ENCODE measurements at places on chromosomes 4 and X.

DNA sequence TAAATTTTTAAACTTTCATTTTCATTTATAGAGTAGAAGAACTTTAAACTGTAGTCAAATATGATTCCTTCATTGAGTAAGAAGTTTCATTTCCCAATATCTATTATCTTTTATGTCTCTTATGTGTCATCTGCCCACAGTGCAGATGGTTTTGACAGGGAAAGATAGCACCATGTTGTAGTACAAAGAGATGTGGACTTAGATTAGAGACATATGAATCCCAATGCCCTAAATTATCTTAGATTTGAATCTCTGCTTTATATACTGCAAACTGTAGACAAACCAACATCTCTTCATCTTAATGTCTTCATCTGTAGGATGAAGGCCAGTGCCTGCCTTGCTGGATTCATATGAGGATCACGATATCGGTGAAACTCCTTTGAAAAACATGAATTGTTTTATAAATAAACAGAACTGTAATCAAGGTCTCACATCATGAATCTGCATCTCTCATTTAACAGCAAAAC lies 217.5 kb downstream of the BANK1 start:
- peak; percentile 56 for DNase-seq

GRCh38 chrX:71067089-71067488 lies 1.0 kb downstream of the SNX12 start:
- DNase-seq = no peak

- no peak for DNase-seq
Measured at GRCh38 chr4:99821918-99822503, 5.4 kb downstream of the DAPP1 start.

DNA sequence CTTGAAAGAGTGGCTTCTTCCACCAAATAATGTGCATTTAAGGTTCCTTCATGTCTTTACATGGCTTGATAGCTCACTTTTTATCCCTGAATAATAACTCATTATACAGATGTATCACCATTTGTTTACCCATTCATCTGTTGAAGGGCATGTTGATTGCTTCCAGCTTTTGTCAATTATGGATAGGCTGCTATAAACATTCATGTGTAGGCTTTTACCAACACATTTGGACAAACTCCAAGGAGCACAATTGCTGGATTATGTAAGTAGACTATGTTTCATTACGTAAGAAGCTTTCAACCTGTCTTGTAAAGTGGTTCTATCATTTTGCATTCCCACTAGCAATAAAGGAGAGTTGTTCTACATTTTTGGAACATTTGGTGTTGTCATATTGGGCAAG lies 2637.0 kb downstream of the PCDH7 start:
- no peak for DNase-seq

DNA sequence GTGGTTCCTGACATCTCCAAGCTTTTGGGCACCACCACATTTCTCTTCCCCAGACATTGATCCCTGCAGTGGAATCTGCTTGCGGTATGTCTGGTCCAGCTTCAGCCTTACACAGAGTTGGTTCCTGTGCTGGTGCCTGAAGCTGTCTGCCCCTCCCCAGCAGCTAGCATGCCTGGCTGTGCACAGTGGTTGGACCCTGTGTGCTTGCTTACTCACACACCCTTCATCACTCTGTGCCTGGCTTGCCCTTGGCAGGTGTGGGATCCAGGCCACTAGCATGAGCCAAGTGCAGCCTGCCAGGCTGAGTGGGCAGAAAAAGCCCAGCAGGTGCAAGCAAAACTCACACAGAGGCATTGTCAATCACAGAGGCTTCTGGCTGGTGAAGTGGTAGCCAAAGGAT lies 473.8 kb downstream of the ACTRT1 start:
- no peak for DNase-seq

DNA sequence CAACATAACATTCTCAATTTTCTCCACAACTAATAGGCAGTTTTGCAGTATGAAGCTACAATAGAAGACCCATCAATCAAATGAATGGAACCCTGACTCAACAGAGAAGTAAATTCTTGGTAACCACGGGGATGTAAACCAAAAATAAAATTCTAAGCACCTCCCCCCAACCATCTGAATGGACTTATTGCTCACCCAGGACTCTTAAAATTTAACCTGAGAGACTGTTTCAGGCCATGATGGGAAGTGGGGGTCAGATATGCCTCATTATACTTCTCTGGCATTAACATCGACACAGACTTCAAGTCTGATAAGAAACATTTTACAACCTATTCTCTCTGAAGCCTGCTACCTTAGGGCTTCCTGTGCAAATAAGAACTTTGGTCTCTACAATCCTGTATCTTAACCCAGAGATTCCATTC lies 620.9 kb downstream of the TLL1 start:
- DNase-seq = peak; percentile 17

DNA sequence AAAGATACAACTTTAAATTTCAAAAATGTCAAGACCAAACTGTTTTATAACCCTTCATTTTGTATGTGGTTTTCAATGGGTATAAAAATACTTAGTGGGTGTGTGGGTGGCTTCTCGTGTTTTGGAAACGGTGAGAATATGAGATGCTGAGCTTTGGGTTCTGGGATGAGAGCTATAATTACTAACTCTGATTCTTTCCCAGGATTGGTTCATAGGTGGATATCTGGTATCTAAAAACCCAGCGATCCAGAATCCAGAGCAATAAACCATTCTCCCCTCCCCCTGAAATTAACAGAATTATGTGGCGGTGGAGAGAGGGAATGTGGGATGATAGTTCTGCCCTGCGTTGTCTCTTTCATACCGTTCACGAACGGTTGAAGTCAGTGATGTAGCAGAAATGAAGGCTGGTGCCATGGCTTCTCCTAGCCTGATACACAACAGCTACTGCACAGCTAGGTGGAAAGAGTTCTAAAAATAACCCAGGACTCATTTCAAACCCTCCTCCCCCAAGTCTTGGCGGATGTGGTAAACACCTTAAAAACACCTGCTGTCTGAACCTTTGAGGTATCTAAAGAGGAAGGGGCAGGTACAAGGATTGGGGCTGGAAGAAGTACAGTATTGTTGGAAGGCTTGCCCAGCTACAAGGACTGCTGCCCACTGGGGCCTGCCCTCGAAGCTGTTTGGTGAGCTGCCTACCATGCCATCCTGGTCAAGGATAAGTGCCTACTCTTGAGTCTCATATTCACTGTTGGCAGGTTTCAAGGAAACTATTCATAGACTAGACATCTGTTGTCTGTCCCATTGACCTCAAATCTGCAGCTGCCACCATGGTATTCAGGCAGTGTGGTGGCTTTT lies 44.5 kb downstream of the SEPTIN11 start:
- no peak for DNase-seq

GRCh38 chr4:95979961-95980876 lies 140.3 kb downstream of the PDHA2 start:
- no peak for DNase-seq

DNA sequence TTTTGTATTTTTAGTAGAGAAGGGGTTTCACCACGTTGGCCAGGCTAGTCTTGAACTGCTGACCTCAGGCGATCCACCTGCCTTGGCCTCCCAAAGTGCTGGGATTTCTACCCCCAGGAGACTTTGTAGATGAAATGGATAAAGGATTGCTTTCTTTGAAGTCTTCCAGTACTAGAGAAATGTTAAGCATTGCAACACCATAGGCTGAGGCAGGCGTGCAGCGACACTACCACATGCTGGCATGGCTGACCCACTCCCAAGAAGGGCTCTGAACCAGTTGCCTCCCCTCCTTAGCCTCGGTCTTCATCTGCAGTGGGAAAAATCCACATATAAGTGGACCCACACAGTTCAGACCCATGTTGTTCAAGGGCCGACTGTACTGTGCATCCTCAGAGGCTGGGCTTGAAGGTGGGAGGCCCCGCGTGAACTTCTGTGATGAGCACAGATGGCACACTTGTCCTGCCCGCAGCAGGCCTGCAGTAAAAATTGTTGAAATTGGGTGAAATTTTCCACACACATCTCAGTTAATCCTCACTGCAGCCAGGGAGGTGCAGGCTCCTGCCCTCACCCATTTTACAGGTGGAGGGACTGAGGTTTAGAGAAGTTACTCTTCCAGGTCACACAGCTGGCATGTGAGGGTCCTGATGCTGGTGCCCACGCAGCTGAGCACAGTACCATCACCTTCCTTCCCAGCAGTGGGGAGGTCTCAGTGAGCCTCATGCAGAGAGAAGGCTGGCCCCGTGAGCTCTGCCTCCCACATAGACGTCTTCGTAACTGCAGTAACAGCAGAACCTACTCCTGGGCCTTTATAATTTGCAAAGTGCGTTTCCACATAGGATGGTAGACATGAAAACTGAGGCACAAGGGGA lies 35.5 kb downstream of the HTRA3 start:
- no peak for DNase-seq

GRCh38 chr4:160038615-160039014 lies 935.7 kb downstream of the RAPGEF2 start:
- peak; percentile 3 for DNase-seq

GRCh38 chr4:165351359-165352130 lies 24.1 kb downstream of the MSMO1 start:
- no peak for DNase-seq

- peak; percentile 14 for DNase-seq
Measured at GRCh38 chrX:70970482-70970995, 39.6 kb upstream of the SLC7A3 start.

DNA sequence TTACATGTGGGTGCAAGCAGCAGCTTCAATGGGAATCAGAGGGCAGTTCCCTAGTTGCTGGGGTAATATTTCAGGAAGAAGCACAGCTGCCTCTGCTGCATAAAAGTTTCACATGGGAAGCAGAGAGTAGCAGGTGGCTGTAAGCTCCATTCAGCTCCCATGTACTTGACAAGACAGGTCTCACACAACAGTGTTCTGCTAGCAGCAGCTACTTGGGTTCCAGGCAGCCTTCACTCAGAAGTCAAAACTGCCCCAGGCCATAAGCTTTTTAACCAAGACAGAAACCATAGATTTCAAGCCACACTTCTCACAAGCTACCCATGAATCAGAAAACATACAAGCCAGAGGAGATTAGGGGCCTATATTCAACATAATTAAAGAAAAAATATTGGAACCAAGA lies 41.4 kb upstream of the SPIN2A start:
- DNase-seq = no peak

- peak; percentile 66 for DNase-seq
Measured at GRCh38 chr4:183398298-183399125, 45.9 kb upstream of the CDKN2AIP start.

DNA sequence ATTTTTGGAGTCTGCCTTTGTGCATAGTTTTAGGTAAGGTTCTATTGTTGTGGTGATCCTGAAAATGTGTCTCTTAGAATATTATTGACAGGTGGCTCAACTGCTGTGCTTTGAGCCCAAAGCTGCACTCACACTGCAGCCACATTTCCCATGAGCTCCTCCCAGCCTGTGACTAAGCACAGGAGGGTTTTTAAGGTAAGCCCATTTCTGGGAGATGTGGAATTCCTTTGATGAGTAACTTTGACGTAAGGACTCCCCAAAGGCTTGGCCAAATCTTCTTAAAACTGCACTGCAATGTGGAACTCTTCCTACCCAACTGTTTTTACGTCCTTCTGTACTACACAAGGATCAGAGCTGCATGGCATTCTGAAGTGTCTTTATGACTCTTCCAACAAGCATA lies 20.0 kb upstream of the TMPRSS11A start:
- no peak for DNase-seq

- no peak for DNase-seq
Measured at GRCh38 chr4:53061091-53061850, 199.2 kb downstream of the RASL11B start.

GRCh38 chr4:3210467-3210866 lies 38.5 kb upstream of the MSANTD1 start:
- no peak for DNase-seq

GRCh38 chrX:70293621-70294020 lies 3.7 kb downstream of the KIF4A start:
- peak; percentile 26 for DNase-seq

GRCh38 chr4:87541956-87542709 lies 13.0 kb upstream of the SPARCL1 start:
- DNase-seq = no peak

DNA sequence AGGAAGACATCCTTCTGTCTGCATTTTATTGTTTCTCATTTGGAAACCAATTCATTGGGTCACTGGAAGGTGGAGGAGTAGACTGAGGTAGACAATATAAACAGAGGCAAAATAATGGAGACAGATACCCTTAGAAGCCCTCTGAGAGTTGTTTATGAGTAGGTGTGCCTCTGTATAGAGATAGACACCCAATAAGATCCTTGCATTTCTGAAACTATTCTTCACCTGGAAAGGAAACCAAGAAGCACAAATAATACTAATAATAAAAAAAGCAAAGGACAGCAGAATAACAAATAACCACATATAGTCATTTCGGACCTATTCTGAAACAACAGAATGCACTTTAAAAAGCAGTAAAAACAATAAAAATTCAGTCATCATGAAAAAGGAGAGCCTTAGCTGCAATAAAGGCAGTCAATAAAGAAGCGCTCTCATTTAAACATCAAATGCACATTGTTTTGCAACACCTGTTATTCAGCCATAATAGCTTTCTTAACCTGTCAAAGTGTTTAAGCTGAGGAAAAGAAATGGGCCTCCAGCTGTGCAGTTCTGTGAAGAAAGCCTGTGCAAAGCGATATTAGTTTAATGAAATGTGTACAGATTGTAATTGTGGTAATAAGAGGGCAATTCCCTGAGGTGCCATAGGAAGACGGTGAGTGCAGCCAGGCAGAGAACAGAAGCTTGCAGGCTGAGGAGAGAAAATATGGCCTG lies 904.2 kb downstream of the STPG2 start:
- DNase-seq = no peak

- no peak for DNase-seq
Measured at GRCh38 chr4:102826105-102826889, 1.1 kb downstream of the UBE2D3 start.

- peak; percentile 65 for DNase-seq
Measured at GRCh38 chrX:47311932-47312774, 58.2 kb upstream of the ZNF157 start.

GRCh38 chr4:111028795-111029194 lies 405.9 kb upstream of the PITX2 start:
- DNase-seq = peak; percentile 9

DNA sequence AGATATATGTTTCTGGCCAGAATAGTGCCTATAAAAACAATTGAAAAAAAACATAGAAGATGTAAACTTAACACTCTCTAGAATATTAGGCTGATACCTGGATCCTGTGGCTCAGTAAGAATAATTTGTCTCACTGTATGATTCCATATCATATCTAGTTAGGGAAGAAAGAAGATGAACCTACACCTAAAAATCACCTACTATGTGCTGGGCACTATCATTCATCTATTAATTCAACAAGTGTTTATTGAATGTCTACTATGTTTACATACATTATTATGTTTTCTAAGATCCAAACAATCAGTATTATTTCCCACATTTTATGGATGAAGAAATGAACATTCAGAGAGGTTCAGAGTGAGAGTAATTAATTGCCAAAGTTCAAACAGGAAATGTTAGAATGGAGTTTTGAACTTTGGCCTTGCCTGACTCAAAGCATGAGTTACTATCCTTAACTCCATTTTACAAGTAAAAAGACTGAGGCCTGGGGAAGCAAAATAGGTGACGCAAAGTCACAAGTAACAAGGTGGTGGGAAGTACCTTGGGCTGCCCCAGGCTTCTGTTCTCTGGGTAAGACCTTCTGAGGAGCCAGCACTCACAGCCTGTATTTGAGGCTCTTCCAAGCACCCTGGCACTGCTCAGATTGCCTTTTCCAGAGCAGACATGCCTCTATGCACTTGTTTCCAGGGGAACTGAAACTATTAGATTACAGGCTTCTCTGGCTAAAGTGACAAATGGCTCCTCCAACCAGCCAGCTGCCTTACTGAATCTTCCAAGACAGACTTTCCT lies 111.1 kb upstream of the ACSL4 start:
- DNase-seq = no peak

GRCh38 chr4:16289897-16290554 lies 63.8 kb upstream of the TAPT1 start:
- DNase-seq = peak; percentile 32

Data from amniotic epithelial cell (primary cell).